ENCODE measurements at places on chromosomes 12 and 14.

GRCh38 chr12:21509768-21510167 lies 8.2 kb downstream of the GOLT1B start:
- DNase-seq, result no peak

DNA sequence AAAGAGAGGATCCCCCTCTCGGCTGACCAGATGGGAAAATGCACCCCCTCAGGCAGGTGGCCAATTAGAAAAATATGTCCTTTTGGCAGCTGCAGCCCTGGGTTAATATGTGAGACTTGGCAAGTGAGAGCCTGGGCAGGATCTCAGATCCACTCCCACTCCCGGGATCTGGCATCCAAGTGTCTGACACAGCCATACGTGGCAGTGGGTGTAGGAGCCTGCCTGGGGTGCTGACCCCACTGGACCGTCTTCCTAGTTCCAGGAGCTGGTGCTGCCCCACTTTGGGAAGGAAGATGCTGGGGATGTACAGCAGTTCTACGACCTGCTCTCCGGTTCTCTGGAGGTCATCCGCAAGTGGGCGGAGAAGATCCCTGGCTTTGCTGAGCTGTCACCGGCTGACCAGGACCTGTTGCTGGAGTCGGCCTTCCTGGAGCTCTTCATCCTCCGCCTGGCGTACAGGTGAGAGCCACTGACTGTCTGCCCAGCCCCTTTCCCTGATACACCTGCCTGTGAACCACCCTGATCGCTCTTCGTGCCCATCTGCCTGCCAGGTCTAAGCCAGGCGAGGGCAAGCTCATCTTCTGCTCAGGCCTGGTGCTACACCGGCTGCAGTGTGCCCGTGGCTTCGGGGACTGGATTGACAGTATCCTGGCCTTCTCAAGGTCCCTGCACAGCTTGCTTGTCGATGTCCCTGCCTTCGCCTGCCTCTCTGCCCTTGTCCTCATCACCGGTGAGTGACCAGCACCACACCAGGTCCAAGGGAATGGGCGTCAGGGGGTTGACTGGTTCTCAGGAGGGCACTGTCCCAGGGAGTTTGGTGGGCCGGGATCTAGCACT lies 5.8 kb downstream of the NR4A1 start:
- DNase-seq, result no peak

GRCh38 chr14:92486881-92487280 lies 26.7 kb upstream of the RIN3 start:
- DNase-seq, result no peak

- DNase-seq, result no peak
Observed at GRCh38 chr14:54568821-54569595, 2.1 kb downstream of the SAMD4A start.

- no peak for DNase-seq
Observed at GRCh38 chr12:2583091-2583497, 211.7 kb upstream of the FKBP4 start.

DNA sequence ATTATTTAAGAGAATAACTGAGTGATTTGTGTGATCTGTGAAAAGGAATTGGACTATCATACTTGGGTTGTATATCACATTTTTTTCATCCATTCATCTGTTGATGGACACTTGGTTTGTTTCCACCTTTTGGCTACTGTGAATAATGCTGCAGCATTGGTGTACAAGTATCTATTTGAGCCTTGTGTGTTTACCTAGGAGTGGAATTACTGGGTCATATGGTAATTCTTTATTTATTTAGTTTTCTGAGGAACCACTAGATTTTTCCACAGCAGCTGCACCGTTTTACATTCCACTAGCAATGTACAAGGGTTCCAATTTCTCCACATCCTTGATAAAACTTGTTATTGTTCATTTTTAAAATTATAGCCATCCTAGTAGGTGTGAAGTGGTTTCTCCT lies 56.1 kb downstream of the APAF1 start:
- DNase-seq, result no peak

DNA sequence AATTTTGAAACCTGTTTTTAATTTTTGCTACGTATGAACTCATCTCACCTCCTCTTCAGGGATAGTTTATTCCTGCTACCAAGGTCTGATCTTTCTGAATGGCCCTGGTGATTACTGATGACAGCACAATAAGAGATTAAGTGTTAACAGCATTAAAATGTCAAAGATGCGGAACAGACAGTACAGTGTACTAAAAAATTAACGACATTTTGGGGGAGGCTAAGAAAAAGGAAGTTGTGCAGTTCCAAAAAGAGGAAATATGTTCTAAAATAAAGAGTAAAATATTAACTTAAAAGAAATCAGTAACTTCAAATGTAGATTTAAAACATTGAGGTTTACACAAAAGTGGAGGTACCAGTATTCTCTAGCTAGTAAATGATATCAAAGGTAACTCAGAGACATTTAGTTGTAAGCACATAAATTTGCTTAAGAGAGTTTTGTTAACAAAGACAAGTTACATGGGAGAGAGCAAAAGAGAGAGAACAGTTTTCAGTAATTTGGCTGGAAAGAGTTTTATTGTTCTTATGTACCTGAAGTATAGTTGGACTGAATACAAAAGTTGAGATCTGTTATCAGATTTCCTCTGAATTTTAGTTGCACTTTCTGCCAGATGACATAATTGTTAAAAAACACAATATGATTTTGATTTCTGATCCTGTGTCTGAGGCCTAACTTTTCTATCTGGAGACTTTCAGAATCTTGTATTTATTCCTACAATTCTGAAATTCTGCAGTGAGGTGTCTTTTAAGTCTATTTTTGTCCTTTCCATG lies 4.2 kb upstream of the CLECL1 start:
- no peak for DNase-seq

DNA sequence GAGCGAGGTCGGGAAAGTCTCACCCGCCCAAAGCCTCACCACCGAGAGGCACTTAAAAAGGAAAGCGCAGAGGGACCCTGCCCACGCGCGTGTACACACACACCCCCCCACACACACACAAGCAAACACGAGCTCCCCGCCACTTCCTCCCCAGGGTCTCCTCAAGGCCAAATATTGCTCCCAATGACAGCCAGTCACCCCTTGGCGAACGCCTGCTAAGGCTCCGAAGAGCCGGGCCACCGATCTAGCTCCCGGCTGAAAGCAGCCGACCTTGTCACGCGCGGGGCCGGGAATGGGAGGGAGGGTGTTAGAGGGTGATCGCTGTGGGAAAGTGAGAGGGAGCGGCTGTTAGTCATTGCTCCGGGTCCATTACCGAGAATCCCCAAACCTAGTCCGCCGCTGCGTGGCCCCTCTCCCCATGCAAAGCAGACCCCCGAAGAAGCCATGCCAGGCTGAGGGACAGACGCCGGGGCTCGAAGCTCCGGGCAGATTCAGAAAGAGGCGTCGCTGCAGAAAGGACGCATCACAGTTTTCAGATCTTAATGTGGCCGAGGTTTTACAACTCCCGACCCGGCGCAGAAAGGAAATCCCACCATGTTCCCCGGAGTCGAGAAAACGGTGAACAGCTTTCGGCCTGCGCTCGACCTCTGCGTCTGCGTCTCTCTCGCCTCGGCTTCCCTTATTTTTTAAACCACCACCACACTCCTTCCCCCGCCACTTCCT lies 2.6 kb downstream of the BMP4 start:
- no peak for DNase-seq

DNA sequence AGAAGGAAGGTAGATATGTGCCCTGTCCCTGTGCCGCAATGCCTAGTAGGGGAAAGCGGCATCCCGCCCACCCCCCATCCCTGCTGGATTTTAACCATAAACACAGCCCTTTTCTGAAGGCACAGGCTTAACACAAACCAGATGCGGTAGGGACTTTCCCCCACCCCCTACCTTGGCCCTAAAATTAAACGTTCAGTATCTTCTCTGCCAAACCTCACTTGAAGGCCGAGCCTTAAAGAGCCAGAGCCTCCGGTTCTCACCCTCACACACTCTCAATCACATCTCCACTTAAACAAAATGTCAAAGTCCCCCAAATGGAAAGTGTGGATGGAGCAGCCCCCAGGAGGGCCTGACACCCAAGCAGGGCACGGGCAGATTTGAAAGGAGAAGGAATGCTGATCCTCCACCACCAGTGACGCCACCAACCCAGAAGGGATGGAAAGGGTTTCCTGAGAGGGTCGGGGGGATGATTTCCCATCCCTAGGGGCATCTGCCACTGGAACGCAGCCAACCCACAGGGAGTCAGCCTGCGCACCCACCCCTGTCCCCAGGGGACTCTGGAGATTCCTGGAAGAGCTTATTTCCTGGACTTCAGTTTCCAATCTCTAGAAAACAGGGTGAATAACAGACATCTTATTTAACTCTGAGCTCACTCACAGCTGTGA lies 26.4 kb downstream of the ACTN1 start:
- DNase-seq, result no peak

GRCh38 chr14:35140718-35141581 lies 18.6 kb downstream of the PRORP start:
- DNase-seq, result no peak

DNA sequence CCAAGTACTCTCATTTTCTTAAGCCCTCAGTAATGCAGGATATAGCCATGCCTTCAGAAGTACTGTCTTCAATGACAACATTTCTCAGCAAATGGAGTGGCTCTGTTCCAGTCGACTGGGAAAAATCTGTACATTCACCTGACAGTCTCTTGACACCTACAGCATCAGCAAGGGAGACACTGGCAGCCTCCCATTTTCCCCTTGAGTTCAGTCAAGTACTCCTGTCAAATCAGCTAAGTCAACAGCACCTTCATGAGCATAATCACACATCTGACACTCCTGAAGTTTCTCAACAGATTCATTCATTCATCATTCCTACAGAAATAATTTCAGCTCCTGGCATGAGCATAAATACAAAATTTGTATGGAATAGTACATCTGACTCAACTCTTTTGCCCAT lies 46.1 kb downstream of the INTS13 start:
- no peak for DNase-seq

DNA sequence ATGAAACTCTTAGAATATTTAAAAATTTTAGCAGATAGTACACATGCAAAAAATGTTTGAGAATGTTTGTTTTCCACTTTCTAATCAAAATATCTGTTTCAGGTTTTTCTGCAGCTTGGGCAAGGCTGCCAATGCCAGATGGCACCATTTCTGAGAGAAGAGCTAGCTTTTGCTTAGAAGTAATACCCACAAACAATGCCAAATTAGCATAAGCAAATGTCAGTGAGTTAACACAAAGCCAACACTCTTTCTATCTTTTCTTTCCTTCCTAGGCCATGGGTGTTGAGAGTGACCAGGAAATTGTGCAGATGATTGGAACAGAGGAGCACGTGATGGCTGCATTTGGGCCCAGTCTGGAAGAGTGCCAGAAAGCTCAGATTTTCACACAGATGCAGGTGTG lies 35.2 kb downstream of the POLR3B start:
- DNase-seq, result no peak

DNA sequence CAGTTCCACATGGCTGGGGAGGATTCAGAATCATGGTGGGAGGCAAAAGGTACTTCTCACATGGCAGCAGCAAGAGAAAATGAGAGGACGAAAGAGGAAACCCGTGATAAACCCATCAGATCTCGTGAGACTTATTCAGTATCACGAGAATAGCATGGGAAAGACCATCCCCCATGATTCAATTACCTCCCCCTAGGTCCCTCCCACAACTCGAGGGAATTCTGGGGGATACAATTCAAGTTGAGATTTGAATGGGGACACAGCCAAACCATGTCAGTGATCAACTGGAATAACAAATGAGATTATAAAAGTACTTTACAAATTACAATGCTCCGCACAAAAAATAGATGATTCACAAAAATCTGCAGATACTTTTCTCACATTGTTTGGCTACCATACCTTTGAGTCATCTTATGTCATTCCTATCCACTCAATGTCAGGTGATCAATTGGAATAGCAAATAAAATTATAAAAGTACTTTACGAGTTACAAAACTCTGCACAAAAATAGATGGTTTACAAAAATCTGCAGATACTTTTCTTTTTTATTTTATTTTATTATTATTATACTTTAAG lies 338.9 kb downstream of the C12orf50 start:
- DNase-seq, result no peak

GRCh38 chr14:20350860-20351259 lies 7.4 kb downstream of the PARP2 start:
- no peak for DNase-seq

- no peak for DNase-seq
Observed at GRCh38 chr14:65010211-65010931, 23.7 kb downstream of the FNTB start.

DNA sequence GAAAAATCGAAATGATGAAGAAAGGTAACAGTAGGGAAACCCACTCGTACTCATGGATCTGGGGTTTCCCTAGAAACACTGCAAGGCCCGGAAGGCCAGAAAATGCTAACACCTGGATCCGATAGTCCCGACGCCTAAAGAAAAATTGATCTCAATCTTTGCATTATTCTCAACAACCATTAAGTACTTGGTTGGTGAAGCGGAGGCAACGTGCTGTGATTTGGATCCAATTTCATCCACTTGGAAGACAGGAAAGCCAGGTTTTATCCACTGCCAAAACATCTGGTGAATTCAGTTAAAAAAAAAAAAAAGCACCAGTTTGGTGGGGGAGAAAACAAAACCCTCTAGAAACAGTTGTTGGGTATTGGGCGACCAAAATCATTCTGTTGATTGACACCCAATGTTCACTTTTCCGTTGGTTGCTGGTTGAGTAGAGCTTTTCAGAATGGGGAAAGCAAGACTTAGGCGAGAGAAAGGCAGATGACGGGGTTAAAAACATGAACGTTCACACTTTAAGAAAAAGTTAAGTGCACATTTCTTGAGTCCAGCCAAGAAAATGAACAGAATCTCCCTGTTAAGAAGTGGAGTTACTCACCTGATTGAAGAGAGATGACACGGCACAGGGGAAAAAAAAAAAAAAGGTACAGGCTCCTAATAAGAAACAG lies 41.9 kb upstream of the MED13L start:
- DNase-seq, result no peak

- DNase-seq, result no peak
Observed at GRCh38 chr14:59313144-59313651, 124.7 kb downstream of the DAAM1 start.

DNA sequence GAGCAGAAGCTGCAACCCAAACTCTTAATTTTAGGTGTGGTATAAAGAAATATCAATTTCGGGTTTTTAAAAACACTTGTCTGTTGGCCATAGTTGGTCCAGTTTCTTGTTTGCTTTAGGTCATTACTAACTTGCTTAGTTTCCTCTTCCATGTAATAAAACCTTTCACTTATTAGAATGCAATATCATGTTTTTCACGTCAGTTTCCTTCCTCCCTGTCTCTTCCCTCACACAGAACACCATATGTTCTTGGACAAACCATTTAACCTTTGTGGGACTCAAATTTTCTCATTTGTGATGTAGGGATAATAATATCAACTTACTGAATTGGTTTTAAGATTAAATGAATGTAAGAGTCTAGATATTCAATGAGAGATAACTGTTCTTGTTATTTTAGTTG lies 22.9 kb downstream of the PMCH start:
- no peak for DNase-seq

- DNase-seq, result no peak
Observed at GRCh38 chr12:11728154-11728755, 78.8 kb downstream of the ETV6 start.

Measured in cortex of kidney (tissue), 1 donor.